GM12878 (cell line): ENCODE measurements at places on chromosomes 6 and 20. TPM values are rescaled to one million over a fixed set of nuclear protein-coding genes. Genes with fewer than 3 reads are reported as not detected.

- no peak for DNase-seq
Observed at GRCh38 chr20:25064561-25065071, 6.7 kb upstream of the ACSS1 start.

- no peak for DNase-seq
Observed at GRCh38 chr6:138491017-138491416, 8.3 kb downstream of the NHSL1 start.

GRCh38 chr6:36618366-36619355 is 24.5 kb downstream of the SRSF3 start:
- no peak for DNase-seq

Gene GSS
- 62.7 and 66.3 TPM in 2 replicates for total RNA-seq

- DNase-seq, result no peak
Observed at GRCh38 chr6:131258816-131259476, 123.7 kb downstream of the AKAP7 start.

GRCh38 chr20:3407771-3408637 is 535 bp upstream of the DNAAF9 start:
- DNase-seq, result no peak

Gene C6orf58
- total RNA-seq, result not detected in 2 replicates

Gene SPTLC3
- 0.05 TPM in 1 of 2 replicates, not detected in the other for total RNA-seq

Gene NHSL1
- 1.2 and 2.7 TPM in 2 replicates for total RNA-seq

DNA sequence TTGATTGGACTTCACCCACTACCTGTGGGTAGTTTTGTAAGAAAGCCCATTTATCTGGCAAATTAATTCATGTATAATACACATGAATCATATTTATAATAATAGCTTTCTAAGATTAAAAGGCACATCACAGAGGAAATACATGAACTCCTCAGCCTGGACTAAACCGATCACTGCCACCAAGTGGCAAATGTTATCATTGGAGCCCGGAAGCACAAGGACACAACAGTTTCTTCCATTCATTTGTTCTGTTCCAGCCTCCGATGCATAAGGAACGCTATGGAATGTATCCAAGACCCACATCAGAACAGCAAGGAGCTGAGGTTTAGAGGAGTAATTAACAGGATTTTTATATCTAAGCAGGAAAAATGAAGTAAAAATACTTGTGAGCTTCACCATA is 13.9 kb upstream of the IPCEF1 start:
- DNase-seq, result no peak

DNA sequence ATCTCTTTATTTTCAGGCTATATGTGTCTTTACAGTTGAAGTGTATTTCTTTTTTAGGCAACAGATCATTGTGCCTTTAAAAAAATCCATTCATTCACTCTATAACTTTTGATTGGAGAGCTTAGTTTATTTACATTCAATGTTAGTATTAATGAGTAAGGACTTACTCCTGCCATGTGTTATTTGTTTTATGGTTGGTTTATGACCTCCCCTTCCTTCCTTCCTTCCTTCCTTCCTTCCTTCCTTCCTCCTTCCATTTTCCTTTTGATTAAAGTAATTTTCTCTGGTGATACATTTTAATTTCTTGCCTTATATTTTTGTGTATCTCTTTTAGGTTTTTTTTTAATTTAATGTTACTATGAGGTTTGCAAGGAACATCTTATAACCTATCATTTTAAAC is 1005.3 kb upstream of the EPHA7 start:
- no peak for DNase-seq

DNA sequence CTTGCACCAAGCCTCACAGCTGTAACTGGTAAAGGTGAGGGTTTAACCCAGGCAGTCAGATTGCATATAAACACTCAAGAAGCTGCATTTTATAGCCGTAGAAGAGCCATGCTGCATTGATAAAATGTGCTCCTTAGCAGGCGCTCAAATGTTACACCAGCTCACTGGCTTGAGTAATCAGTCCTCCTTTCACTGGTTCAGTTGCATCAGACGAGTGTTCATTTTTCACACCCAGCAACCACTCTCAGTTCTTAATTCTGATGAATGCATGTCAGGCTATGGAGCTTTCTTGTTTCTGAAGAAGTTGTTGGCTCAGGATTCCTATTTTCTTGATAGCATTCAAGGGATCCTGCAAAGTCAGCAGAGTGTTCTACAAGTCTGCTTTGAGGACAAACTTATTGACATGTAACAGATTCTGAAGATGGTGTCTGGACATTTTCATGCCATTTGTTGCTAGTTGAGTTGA is 198.3 kb downstream of the PLCB1 start:
- DNase-seq, result no peak

Gene SLC12A5
- total RNA-seq, result 2.7 and 3.1 TPM in 2 replicates

Gene MUC21
- not detected in 2 replicates for total RNA-seq

DNA sequence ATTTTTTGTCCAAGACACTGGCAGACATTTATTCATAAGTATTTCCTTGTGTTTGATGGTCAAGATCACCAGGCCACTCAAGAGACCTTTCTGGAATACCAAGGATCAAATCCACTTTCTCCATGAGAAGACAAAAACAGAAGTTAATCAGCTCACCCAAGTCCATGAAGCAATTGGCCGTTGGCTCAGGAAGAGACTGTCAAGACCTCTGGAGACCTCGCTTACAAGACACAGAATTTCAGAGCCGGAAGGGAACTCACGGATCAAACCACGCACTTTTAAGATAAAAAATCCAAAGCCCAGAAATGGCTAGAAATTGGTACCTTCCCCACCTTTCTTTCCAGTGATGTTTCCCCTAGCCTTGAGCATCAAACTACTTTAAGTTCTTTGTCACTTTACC is 3.3 kb downstream of the TRERF1 start:
- DNase-seq, result no peak

GRCh38 chr6:152094992-152095592 is 287.6 kb downstream of the ESR1 start:
- DNase-seq, result no peak

GRCh38 chr6:137076277-137077068 is 31.7 kb upstream of the IL20RA start:
- DNase-seq, result no peak

- DNase-seq, result no peak
Observed at GRCh38 chr6:45136495-45136894, 191.6 kb upstream of the RUNX2 start.

- no peak for DNase-seq
Observed at GRCh38 chr6:8686077-8686476, 250.7 kb upstream of the SLC35B3 start.

GRCh38 chr6:169213814-169214520 is 39.7 kb downstream of the THBS2 start:
- no peak for DNase-seq

Gene SIRPA
- total RNA-seq, result 13.1 and 13.3 TPM in 2 replicates

DNA sequence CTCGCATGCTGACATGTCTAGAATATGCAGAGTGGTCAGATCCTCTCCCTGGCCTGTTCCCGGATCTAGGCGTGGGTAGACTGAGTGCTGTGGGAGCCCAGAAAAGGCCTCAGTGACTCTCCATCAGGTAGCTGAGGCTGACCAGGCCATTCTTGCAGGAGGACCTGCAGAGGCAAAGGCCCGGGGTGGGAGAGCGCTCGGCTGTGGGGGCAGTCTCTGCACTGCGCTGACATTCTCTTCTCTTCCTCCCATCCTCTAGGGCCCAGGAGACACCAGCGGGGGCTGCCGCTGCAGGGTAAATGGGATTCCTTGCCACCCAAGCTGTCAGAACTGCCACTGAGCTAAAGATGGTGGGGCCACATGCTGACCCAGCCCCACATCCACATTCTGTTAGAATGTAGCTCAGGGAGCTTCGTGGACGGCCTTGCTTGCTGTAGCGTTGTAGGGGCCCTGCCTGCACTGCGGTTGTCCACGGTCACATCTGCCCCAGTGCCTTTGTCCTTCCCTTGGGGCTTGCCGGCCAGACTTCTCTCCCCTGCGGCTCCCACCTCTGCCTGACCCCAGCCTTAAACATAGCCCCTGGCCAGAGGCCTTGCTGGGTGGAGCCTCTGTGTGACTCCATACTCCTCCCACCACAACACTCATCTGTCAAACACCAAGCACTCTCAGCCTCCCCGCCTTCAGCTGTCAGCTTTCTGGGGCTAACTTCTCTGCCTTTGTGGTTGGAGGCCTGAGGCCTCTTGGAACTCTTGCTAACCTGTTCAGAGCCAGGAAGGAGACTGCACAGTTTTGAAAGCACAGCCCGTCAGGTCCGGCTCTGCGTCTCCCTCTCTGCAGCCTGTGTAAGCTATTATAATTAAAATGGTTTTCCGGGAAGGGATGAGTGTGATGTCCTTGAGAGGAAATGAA is 22.2 kb downstream of the RBCK1 start:
- no peak for DNase-seq

DNA sequence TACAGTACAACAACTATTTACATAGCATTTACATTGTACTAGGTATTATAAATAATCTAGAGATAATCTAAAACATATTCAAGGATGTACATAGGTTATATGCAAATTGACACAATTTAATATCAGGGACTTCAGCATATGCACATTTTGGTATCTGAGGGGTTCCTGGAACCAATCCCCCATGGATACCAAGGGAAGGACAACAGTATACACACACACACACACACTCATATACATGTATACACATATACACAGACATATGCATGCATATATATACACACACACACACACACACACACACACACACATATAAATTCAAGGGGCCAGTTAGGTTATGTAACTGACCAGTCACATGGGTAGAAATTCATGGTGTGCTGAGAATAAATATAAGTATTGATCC is 24.9 kb downstream of the ADGRF5 start:
- DNase-seq, result no peak

DNA sequence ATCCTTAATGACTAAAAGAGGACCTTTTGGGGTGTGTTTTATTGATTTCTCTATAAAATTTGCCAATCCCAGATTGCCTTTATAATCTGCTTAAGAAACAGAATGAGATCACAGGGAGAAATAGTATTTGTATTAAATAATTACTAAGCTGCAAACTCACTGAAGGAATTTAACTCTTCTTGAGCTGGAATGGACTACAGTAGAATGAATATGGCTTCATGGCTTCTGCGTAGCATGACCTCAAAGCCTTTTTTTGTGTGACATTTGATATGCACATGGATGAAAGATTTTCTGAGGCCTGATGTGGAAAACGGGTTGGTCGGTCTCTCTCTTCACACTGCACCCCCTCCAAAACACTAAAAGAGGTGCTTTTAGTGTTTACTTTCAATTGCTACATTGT is 115.9 kb downstream of the QKI start:
- DNase-seq, result no peak

GRCh38 chr6:166784691-166785090 is 157.6 kb upstream of the RPS6KA2 start:
- no peak for DNase-seq

DNA sequence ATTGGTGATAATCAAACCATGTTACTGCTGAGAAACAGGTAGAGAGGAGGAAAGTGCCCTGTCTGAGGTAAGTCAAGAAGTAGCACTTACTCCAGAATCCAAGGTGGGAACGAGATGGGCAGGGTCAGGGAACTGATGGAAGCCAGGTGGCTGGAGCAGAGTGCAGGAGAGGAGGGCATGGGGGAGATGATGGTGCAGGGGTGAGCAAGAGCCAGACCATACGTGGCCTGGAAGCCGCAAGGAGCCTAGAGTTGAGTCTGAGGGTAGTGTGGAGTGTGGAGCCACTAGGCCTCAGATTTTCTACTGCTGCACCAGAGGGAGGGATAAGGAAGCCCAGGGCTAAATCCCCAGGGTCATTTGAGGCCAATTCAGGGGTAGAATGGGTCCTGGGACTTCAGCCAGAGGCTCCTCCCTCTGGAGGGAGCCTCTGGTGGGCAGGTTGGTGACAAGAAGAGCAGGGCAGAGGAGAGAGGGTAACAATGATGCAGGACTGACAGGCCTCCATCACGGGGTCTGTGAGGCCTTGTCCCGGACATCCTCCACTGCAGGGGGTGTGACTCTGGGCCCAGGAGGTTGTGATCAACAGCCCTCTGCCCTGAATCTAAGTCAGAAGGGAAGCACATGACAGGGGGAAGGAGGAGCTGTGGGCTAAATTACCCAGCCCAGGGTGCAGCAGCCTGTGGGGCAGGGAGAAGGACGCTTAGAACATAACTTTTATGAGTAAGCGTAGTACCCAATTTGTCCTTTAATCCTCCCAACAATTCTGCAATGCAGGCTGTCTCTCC is 28.7 kb downstream of the COX4I2 start:
- no peak for DNase-seq

GRCh38 chr6:113558966-113559365 is 298.2 kb upstream of the MARCKS start:
- DNase-seq, result no peak

Gene OR2B6
- total RNA-seq, result 0.77 and 1.7 TPM in 2 replicates

Gene SNHG17
- total RNA-seq, result 50.3 and 63.0 TPM in 2 replicates

DNA sequence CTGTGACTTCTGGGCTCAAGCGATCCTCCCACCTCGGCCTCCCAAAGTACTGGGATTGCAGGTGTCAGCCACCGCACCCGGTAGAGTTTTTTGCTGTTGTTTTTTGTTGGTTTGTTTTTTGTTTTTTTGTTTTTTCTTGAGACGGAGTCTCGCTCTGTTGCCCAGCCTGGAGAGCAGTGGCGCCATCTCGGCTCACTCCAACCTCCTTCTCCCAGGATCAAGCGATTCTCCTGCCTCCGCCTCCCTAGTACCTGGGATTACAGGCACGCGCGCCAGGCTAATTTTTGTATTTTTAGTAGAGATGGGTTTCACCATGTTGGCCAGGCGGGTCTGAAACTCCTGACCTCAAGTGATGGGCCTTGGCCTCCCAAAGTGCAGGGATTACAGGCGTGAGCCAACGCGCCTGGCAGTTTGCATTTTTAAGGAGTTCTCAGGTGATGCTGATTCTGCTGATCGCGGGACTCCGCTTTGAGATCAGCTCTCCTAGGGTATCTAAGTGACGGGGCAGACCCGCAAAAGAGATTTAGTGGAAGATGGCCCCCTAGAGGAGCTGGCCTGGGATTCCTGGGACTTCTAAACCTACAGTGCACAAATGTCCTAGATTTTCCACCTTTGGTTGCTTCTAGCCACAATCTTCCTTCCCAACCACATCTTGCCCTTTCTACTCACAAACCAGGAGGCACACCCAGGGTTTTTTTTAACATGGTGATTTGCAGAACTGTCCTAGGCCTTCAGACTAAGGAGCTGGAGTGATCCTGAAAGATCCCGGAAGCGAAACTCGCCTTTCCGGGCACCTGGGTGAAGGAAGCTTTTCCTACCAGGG is 45.2 kb downstream of the DPPA5 start:
- no peak for DNase-seq

DNA sequence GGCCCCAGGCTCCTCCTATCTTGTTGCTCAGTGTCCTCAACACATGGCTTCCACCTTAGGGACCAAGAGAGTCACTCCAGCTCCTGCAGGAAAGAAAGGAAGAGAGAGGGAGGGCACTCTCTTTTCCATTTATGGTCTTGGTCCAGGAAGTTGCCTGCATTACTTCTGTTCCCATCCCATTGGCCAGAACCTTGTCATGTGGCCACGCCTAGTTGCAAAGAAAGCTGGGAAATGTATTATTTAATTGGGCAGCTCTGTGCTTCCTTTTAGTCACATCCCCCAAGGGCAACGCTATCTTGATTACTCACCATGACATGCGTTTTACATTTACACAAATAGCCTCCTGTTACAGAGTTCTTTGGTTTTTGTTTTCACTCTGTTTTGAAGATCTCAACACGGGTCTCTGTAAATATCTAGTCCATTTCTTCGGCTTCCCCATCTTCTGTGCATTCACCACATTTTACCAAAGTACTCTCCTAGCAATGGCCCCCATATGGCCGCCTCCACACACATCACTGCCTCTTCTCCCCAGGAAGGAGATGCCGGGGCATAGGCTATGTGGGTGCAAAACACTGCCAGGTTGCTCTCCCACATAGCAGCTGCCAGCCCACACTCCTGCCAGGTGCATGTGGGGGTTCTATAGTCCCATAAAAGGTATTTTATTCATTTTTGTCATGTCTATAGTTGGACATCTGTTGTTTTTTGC is 35.7 kb upstream of the ZMYND8 start:
- no peak for DNase-seq

Gene SLC4A11
- 1.9 and 2.3 TPM in 2 replicates for total RNA-seq

- no peak for DNase-seq
Observed at GRCh38 chr6:135066397-135066796, 11.8 kb upstream of the HBS1L start.

Gene TMC2
- not detected in 2 replicates for total RNA-seq
